Muscle of arm (tissue), 14 donors: ENCODE measurements at places on chromosomes 13 and 19. TPM values are rescaled to one million over a fixed set of nuclear protein-coding genes. Genes with fewer than 3 reads are reported as not detected.

GRCh38 chr19:900043-900301, 6.7 kb downstream of the RNU6-9 start:
- DNase-seq = no peak

DNA sequence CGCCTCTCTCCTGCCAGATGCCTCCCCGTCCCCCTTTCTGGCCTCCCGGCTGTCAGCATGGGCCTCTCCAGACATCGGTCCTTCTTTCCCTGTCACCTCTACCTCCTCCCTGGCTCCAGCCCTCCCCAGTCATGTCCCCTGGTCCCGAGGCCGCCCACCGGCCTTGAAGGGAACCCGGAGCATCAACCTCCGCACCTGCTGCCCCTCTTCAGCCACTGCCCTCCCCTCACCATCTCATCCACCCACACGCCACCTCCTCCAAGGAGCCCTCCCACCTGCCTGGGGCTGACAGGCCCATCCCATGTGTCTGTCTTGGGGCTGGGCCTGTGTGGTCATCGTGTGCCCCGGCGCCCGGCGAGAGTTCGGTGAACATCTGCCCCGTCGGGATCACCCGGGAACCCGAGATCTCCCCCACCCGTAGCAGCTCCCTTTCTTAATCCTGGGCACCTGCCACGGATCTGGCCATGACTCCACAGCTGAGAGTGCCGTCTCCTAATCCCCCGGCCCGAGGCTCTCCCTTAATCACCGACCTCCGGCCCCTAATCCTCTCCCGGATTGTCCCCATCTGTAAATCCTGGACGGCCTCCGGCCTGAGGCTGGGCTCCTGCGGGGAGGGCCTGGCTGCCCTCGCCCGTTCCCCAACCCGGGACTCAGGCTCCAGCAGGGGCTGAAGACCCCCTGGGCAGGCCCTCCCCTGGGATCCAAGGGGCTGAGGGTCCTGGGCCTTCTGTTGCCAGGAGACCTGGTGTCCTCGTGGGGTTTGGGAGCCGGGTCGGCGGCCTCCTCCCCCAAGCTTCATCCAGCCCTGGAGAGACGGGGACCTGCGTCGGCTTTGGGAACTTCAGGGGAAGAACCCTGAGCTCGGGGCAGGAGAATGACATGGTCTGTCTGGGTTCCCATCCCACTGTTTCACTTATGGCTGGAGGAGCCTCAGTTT, 5.9 kb downstream of the HCN2 start:
- no peak for DNase-seq

- no peak for DNase-seq
Measured at GRCh38 chr13:91594061-91594460, 195.6 kb downstream of the GPC5 start.

DNA sequence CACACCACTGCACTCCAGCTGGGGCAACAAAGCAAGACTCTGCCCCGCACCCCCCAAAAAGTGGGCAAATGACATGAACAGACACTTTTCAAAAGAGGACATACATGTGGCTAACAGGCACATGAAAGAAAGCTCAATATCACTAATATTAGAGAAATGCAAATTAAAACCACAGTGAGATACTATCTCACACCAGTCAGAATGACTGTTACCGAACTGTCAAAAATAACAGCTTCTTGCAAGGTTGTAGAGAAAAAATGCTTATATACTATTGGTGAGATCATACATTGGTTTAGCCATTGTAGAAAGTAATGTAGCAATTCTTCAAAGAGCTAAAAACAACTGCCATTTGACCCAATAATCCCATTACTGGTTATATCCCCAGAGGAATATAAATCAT, 99.5 kb upstream of the SPATA13 start:
- DNase-seq = no peak

ZNF560 gene
- 0.10 TPM for polyA plus RNA-seq

GRCh38 chr13:69683921-69684686, 423.5 kb upstream of the ATXN8OS start:
- no peak for DNase-seq

CD22 gene
- 5.5 TPM for polyA plus RNA-seq

DNA sequence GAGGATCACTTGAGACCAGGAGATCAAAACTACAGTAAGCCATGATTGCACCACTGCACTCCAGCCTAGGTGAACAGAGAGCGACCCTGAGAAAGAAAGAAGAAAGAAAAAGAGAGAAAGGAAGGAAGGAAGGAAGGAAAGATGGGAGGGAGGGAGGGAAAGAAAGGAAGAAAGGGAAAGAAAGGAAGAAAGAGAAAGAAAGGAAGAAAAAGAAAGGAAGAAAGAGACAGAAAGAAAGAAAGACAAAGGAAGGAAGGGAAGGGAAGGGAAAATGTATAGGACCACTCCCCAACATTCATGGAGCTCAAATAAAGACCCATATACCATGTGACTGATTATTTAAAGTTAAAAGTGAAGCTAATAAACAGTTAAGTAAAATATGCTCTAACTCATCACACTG, 39.9 kb downstream of the SYDE1 start:
- no peak for DNase-seq
